ENCODE measurements at places on chromosomes 7 and 10.
A peak's percentile ranks its signal among the peaks of the same experiment; 100 is the strongest.

DNA sequence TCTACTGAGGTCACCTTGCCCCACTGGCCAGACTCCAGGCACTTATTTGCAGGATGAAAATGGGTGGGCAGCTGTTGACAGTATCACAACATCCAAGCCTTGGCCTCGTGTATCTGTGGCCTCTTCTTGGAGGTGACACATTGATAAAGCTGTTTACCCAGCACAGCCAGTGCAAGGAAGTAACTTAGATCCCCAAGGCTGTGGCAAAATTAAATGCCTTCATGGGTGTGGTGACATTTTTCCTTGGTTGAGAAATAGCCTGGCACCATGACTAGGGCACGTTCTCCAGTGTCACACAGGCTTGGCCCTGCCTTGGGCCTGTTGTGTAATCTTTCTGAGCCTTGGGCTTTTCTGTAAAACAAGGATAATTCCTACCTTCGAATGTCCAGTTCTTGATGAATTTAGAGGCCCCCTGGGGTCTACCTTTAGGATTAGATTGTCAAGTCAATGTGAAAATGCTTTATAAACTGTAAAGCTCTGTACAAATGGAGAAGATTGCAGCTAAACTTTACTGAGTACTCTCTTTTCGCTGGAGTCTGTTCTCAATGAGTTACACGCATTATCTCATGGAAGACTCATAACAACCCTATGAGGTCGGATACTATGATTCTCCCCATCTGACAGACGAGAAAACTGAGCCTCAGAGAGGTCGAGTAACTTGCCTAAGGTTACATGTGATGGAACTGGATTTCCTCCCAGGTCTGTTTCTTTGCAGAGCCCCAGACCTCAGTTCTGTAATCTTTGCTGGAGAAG lies 46.7 kb upstream of the LOXL4 start:
- DNase-seq = no peak

GRCh38 chr10:112859793-112860192 lies 90.3 kb upstream of the TCF7L2 start:
- DNase-seq = no peak

- DNase-seq = no peak
These were observed 74.4 kb upstream of the PRLHR start for GRCh38 chr10:118669835-118670234.

DNA sequence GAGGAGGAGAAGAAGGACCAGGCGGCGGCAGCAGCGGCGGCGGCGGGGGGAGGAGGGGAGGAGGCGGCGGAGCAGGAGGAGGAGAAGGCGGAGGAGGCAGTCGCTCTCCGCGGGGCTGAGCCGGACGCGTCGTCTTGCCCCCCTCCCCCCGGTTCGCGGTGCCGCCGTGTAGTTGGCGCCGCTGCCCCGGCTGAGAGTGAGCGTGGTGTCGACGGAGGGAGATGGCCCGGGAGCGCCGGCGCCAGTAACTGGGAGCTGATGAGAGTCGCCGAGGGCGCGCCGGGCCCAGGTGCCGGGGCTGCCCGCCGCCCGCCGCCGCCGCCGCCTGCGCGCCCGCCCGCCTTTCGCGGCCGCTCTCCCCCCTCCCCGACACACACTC lies 257 bp downstream of the WAC start:
- no peak for DNase-seq

DNA sequence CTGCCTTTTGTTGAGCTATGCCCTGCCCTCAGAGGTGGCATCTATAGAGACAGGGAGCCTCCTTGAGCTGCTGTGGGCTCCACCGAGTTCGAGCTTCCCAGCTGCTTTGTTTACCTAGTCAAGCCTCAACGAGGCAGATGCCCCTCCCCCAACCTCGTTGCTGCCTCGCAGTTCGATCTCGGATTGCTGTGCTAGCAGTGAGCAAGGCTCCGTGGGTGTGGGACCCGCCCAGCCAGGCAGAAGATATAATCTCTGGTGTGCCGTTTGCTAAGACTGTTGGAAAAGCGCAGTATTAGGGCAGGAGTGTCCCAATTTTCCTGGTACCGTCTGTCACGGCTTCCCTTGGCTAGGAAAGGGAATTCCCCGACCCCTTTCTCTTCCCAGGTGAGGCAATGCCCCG lies 88.4 kb upstream of the CDK6 start:
- peak; percentile 27 for DNase-seq

DNA sequence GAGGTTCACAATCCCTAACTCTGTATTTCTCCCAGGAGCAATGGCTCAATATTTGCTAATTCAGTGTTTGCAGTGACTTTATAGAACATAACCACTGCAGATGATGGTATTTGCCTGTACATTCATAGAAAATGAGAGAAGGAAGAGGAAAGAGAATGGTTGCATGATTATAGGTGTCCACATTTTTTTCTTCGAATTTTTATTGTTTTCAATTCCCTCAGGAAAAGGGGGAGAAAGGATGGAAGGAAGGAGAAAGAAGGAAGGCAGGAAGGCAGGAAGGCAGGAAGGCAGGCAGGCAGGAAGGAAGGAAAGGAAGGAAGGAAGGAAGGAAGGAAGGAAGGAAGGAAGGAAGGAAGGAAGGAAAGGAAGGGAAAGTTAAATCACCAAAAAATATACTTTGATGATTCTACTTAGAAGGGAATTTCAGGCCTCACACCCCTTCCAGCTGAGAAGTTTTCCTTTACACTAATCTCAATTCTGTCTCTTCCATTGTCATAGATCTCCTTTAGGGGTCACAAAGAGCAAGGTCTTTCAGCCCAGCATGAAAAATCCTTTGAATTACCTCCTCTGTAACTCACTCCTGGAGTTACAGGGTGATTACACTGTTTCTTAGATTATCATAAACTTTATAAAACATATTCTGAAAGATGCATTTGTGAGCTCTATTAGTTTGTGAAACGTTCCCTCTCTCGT lies 118.8 kb upstream of the INHBA start:
- DNase-seq = no peak

- DNase-seq = no peak
These were observed 24.3 kb downstream of the PPP2R2D start for GRCh38 chr10:131925011-131925649.
